ENCODE measurements at places on chromosomes 3 and 15.

GRCh38 chr3:141240286-141240685 is 8.7 kb downstream of the PXYLP1 start:
- peak; percentile 30 for DNase-seq

DNA sequence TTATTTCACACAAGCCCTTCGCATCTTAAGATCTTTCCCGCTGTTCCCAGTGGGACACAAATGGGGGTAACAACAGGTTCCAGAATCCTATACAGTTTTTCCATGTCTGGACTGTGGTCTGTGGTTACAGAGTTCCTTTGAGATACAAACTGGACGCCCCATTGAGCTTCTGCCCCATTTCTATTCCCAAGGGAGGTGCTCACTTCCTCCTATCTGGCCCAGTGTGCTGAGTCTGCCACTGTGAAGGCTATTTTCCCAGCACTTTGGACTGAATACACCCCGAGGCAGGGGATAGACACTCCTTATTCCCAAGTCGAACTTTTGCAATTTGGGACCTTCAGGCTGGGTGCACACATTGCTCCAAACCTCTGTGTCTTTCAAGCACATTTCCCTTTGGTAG is 44.0 kb downstream of the MESD start:
- no peak for DNase-seq

- DNase-seq: peak; percentile 51
Measured at GRCh38 chr3:157460253-157460652, 23.6 kb downstream of the PTX3 start.

GRCh38 chr3:18223974-18224373 is 201.2 kb downstream of the SATB1 start:
- DNase-seq: no peak

DNA sequence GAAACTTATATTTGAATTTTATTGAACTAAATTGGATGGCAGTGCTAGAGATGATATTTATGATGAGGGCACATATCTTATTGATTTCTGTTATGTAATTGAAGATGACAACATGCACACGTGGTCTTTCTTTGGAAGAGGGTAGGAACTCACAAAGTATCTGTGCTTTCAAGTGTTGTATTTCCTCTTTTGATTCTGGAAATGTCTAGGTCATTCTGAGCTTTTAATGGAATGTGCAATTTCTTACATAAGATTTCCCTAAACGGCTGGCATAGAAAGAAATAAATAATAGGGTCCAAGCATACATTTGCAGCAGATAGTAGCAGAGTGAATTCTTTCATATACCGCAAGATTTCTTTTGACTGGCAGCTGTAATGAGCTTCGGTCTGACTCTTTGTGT is 10.1 kb upstream of the GPR171 start:
- no peak for DNase-seq

- DNase-seq: no peak
Measured at GRCh38 chr3:15052335-15053242, 12.5 kb downstream of the MRPS25 start.

GRCh38 chr15:80693682-80694610 is 1.2 kb upstream of the ABHD17C start:
- DNase-seq: no peak

DNA sequence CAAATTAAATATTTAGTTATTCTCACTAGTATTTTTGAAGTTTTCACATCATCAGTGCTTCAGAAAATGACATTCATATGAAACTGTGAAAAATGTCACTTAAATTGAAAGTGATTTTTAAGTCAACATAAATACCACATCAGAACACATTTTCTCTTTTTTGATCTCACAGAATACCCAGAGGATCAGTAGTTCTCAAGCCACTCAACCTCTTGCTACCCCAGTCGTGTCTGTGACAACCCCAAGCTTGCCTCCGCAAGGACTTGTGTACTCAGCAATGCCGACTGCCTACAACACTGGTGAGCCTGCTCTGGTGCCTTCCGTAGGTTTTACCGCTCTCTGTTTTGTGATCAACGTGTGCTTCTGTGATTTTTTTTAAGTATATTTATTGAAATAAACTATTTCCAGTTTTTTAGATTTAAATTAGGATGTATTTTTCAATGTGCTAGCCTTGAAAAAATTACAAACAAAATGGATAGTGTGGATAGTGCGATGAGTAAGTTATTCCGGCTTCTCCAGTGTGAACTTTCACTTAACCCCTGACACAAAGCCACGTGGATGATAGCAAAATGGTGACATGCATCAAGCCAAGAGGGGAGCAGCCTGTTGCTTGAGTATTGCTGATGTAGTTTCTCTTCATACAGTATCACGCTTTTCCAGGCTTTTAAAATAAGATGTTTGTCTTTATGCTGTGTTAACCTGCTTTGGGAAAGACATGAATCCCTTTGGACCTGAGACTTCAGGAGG is 26.5 kb downstream of the LYSMD4 start:
- DNase-seq: no peak

- DNase-seq: no peak
Measured at GRCh38 chr3:183792976-183793375, 32.4 kb downstream of the MAP6D1 start.

- DNase-seq: peak; percentile 33
Measured at GRCh38 chr3:25831578-25831977, 41.7 kb downstream of the OXSM start.

DNA sequence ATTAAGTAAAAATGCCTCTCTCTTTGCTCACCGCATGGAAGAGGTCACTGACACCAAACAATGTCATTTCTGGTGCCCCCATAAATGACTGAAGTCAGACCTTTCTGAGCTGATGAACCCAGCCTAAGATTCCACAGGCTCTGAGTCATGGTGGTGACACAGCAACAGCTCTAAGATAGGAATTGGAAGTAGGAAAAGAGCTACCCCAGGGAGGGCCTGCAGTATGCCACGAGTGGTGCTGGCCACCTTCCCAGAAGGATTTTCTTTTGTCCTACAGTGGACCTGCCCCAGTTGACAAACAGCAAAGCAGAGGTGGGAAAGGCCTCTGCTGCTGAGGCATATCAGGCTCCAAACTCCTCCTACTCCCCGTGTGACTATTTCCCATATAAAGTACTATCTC is 208.1 kb downstream of the MINAR1 start:
- peak; percentile 89 for DNase-seq

- no peak for DNase-seq
Measured at GRCh38 chr3:35654476-35654875, 15.2 kb downstream of the ARPP21 start.

DNA sequence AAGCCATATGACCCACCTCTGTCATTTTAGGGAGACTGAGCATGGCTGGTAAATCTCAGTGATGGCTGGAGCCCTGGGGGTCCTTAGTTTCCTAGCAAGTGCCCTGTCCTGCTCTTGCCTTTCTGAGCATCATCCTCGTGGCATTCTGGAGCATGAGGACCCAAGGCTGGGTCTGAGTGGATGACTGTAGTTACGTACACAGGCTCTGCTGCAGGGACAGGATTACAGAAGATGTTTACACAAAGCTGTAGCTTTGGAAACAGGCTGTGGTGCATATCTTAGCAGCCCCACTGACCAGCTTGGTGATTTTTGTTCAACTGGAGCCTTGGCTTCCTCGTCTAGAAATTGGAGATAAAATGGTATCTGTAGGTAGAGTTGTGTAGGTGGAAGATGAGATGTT is 272.9 kb upstream of the CTDSPL start:
- no peak for DNase-seq

GRCh38 chr3:167575000-167575600 is 78.6 kb downstream of the WDR49 start:
- no peak for DNase-seq

- DNase-seq: no peak
Measured at GRCh38 chr3:40024526-40024925, 215.1 kb downstream of the MYRIP start.

- DNase-seq: no peak
Measured at GRCh38 chr15:99955532-99955931, 222.3 kb upstream of the LYSMD4 start.

DNA sequence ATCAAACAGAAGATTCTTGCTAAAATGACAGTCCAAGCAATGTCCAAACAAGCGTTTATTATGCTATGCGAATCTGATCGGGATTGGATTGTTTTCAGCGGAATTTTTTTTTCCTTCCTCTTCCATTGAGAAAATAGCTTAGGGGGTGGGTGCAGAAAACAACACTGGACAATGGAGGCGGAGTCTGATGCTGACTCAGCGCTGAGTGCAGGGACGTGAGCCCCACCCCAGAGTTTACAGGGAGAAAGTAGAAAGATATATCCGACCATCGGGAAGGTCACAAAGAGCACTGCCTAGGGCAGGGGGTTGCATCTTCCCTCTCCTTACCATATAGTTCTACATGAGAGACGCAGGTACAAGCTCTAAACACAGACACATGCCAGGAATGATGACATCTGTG is 117.0 kb downstream of the FOXP1 start:
- no peak for DNase-seq

DNA sequence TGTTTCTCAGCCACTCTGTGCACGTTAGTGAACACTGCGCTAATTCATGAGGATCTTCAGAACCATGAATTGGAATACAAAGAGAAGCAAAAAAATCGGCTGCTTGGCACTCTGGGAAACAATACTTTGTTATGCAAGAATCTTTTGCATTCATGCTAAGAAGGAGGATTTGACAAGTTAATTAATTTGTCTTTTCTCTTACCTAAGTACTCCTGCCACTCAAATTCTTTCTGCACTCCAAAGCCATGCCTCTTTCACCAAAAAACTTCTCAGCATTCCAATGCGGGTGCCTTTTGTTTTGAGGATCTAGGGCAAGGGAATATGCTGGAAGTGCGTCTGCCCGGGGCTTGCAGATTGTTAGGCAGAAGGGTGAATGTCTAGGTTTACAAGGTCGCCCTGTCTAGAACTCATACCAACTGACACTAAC is 11.3 kb upstream of the KAT2B start:
- no peak for DNase-seq

DNA sequence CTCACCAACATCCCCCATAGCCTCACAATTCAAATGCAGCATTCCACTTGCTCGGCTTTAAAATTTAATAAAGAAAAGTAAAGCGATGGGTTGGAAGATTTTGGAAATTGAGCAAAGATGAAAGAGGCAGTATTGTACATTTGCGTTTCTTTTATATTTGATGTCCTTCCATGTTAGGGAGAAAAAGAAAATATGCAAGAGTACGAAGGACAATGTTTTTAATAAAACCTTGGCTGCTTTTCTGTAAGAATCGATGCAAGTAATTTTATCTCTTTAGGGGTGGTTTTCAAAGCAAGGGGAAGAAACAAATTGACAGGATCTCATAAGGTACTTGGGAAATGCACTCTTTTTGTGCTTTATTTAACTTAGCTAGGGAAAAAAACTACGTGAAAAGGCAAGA is 61.8 kb upstream of the TSC22D2 start:
- no peak for DNase-seq

GRCh38 chr3:31999907-32000439 is 18.4 kb downstream of the ZNF860 start:
- no peak for DNase-seq

GRCh38 chr15:34241376-34242330 is 16.8 kb downstream of the EMC4 start:
- DNase-seq: peak; percentile 20

DNA sequence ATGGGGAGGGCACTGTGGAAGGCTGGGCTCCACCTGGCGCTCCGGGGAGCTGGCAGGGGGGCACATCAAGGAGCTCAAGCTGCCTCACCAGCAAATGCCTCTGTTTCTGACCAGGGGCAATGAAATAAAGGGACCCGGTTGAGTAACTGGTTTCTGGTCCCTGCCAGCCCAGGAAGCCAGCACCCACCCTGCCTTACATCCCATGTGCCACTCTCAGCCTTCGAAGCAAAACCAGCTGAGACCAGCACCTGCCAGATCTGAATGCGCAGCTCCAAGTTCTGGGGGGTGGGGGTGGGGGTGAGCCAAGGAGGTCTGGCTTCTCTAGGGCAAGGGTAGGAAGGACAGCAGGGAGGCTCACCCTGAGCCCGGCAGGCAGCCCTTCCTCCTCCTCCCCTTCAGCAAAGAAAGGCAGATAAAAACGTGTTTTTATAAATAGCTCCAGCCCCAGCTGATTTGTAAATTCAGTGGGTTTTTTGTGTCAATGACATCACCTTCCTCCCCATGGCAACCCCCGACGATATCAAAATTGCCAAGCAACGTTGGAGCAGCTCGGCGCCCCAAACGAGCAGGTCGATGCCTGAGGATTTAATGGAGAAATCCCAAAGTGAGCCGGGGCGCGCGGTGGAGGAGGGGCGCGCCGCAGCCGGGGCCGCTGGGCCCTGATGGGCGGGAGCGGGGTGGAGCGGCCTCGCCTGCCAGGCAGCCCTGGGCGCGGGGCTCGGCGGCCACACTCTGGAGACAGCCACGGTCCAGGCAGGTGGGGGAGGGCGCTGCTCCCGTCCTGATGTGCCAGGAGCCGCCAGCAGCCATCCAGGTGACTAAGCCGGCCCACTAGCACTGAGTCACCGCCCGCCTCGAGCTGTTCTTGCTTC is at the start of gene PAK6:
PAK6 (plus strand) TSS at position 532 of the 872 bp plus-strand sequence. CDS start 25,723 bp downstream, outside the sequence.
- DNase-seq: peak; percentile 53
